ENCODE measurements at places on chromosomes 2 and 18.

DNA sequence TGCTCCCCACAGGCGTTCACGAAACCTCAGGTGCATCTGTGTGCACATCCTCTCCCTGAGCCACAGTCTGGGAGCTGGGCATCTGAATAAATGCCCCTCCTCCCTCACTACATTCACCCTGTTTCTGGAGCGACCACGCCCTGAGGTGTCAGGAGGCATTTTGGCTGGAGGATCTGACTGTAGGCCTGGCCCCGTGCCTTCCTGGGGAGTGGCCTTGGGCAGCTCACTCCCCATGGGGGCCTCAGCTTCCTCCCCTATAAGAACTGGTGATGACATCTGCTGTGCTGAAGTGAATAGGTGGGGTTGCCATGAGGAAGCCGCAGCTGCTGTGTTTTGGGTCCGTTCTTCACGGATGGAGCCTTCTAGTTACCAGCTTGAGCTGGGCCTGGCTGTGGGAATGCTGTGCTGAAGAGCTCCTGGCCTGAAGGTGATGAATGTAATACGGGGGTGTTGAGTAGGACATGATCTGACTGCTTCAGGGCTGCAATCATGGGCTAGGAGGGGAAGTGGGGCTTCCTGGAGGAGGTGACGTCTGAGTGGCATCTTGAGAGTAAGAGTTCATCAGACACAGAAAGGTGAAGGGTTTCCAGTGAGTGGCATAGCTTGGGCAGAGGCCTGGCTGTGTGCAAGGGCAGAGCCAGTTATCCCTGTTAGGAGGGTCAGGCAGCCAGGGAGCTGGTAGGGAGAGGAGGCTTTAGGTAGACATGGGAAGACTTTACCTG is 58.2 kb downstream of the GLI2 start:
- DNase-seq, result no peak

DNA sequence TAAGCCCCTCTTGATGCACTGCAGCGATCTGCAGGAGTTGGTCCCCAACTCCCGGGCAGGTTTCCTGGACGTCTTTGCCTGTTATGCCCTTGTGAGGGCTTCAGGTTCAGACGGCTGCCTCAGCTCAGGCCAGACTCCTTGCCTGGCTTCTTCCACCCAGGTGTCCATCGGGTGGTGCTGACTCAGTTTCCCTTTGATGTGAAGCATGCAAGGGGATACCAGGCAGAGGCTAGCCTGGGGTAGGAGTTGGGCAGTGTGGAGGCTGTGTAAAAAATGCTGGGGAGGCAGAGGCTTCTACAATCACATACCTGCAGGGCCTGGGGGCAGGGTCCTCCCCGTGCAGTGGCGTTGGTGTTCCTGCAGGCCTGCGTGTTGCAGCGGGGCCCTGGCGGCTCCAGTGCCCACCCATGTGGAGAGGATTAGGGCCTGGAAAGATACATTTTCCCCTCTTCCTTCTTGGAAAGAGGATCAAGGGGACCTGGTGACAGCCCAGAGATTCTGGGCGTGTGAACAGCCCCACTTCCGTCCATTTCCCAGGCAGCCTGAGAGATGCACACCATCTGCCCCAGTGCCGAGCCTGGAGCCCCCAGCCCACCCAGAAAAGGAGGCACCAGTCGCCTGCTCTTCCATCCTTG is 338.3 kb downstream of the DYSF start:
- DNase-seq, result no peak

DNA sequence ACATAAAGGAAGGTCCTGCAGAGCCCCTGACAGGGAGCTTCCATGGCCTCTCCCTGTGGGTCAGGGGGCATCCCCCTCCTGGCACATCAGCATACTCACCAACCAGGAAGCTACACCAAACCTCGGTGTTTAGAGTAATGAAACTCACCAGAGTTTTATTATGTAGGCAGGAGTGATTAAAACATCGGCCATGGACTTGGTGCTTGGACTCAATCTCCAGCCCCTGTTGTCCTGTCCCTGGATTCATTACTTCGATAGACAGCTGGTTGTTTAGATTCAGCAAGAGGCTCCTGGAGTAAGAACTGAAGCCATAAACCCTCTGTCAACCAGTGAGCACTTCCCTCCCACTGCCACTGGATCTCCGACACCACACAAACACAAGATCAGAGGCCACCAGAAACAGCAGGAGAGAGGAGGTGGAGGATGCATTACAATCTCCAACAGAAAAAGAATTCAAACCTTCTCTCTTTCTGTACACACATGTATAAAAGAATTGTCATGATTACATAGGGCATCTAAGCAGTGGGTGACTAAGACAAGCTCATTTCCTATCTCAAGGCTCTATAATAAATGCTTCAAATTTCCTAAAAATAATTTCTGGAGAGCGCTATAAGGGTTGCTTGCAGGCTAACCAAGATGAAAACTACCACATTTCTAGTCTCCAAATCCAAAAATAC is 27.2 kb downstream of the TBC1D8 start:
- no peak for DNase-seq

- DNase-seq, result no peak
These were observed 117.0 kb downstream of the EHBP1 start for GRCh38 chr2:62822549-62822948.

- no peak for DNase-seq
These were observed 23.4 kb downstream of the SNTG2 start for GRCh38 chr2:974054-974453.

GRCh38 chr2:3222636-3223035 is 155.0 kb downstream of the EIPR1 start:
- no peak for DNase-seq

GRCh38 chr2:216031960-216032689 is 18.8 kb upstream of the MREG start:
- DNase-seq, result no peak

DNA sequence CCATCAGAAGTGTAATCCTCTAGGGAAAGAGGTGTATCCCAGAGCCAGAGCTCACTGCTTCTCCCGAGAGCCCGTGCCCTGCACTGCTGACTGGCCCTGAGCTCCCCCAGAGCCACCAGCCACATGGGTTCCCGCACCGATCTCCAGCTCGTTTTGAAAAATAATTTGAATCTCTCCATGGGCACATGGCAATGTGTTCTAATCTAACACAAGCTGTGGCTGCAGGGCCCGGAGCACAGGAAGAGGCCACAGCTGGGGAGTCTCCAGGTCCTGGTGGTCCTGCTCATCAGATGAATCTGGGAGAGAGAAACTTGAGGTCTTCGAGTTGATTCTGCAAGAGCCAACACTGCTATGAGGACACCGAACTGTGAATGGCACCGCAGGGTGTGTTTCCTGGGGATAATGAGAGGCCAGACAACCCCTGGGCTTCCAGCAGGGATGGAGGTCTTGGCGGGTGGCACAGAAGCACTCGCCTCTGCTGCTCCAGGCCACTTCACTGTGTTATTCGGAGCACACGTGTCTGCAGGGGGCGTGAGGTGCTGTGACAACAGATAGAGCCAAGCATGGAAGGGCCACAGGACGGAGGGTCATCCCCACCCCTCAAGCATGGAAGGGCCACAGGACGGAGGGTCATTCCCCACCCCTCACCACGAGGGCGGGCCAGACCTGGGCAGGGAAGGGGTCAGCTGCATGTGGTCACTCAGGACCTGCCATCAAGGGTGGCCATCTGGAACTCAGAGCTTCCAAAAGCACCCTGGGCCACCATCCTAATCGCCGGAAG is 196.8 kb downstream of the NDUFA10 start:
- DNase-seq, result no peak

DNA sequence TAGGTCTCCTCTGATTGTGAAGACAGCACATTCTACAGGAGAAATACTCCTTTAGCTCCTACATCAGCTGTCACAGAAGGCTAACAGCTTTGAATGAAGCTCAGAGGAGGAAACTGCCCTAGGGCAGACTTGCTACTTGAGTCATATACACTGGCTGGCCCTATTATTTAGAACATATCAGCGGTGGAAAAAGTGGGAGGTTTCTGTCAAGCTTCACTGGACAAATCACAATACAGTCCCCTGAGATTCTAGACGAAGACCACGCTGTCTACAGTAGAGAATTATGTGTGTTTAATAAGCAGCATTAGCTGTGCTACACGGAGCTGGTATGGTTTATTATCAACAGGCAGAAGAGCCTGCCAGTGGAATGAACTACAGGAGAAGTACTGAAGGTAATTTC is 230.9 kb upstream of the FSIP2 start:
- DNase-seq, result no peak

- no peak for DNase-seq
These were observed 120.3 kb upstream of the LYPD1 start for GRCh38 chr2:132790207-132790785.

GRCh38 chr2:233433794-233434193 is 79.5 kb downstream of the DGKD start:
- DNase-seq, result no peak

GRCh38 chr18:46366751-46367376 is 262.7 kb downstream of the HAUS1 start:
- DNase-seq, result no peak

- DNase-seq, result no peak
These were observed 125.5 kb downstream of the KLHL29 start for GRCh38 chr2:23510471-23510870.

DNA sequence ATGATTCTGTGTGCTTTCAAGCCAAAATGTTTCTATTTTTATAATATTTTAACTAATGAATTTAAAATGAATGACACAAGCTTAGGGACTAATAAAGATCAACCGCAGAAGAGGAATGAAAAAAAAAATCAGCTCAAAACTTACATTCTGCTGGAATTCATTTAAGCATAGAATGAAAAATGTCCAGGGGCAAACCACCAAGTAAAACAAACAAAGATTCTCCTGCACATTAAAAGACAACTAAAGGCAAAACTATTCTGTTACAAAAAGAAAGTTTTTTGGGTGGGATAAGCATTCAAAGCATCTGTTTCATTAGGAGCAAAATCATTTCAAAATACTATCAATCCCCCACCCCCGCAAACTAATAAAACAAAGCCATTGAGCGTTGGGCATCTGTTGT is 99.3 kb upstream of the SOX11 start:
- DNase-seq, result no peak

DNA sequence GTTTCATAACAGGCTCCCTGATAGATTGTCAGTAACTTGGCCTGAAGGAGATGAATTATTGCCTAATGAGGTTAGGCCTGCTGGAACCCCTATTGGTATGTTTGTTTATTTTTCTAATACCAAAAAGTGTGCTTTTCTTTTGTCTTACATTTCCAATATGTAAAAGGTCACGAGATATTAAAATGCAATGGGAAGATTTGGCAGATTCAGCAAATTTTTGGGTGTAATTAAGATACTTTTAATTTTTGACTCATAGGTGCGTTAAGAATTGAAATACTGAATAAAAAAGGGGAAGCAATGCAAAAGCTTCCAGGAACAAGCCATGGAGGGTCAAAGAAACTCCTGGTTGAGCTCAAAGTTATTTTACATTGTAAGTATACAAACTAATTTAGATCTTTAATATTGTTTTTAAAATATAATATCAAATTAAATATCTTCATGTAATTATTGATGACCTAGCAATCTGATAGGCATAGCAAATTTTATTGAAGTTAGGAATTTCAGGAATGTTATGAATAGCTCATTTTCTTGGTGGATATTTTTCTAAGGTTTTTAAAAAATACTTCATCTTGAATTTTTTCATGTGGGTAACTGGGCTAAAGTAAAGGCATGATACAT is 52.1 kb downstream of the SMCHD1 start:
- DNase-seq, result no peak

- no peak for DNase-seq
These were observed 36.1 kb downstream of the TRPM8 start for GRCh38 chr2:233953087-233953801.

- no peak for DNase-seq
These were observed 3.7 kb downstream of the GPR17 start for GRCh38 chr2:127649684-127650040.

DNA sequence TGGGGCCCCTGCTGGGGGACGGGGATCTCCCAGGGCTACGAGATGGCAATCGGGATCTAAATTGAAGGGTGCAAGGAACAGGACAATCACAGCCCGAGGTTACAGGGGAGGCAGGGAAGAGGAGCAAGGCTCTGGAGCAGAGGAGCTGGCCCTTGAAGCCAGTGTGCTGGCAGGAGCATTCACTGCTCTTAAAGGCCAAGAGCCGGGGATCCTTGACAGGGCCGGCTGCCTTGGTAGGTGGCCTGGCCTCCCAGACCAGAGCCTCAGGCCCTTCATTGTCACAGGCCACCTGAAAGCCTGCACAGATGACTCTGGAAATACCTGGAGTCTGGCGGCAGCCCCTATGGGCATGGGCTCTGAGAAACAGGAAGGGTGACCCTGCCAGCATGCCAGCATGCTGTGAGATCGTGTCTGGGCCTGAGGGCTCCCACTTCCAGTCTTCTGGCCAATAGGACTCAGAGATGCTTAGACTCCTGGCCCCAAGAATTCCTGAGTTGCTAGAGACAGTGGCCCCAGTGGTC is 38.7 kb downstream of the PDIA6 start:
- no peak for DNase-seq

- no peak for DNase-seq
These were observed 627 bp downstream of the WIPF1 start for GRCh38 chr2:174597009-174597344.

DNA sequence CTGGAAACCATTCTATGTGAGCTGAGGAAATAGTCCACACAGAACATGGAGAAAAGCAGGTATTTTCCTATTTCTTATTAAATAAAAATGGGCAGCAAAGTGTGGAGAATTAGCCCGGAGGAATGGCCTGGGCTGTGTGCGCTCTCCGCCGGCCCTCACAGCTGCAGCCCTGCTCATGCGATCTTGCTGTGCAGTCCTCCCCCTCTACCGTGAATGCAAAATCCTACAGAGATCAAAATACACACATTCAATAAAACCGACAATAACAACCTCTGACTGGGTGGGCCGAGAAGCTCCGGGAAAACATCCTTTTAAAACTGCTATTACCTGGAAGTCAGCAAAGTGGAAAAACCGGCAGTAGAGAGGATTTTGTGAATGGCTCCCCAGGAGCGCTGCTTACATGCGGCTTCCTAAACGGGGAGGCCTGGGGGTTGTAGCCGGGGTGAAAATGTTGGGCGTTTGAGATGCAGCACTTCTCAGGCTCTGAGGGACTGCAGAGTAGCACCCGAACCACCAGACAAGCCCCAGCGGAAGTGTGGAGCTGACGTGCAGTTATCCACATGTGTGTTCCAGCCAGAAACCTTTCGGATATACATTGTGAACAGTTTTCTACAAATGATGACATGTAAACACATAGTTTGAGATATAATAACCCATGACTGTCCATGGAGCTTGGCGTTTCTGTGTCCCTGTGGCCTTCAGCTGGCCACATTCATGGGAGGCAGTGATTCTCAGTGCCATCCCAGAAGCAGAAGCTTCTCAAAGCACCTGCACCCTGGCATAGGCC is 94.2 kb upstream of the ALKAL2 start:
- DNase-seq, result no peak

DNA sequence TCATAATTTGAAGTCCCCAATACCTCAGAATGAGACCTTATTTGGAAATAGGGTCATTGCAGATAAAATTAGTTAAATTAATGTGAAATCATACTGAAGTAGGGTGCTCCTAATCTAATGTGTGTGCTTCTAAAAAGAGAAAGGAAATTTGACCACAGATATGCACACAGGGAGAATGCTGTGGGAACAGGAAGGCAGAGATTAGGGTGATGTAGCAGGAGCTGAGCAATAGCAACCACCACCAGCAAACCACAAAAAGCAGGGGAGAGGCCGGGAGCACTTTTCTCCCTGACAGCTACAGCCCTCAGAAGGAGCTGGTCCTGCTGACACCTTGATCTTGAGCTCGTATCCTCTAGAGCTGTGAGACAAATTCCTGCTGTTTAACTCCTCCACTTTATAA is 24.6 kb upstream of the SCG2 start:
- no peak for DNase-seq

- no peak for DNase-seq
These were observed 68.4 kb upstream of the CDCA7 start for GRCh38 chr2:173286153-173286809.

GRCh38 chr18:31243740-31244512 is 74.0 kb upstream of the DSG1 start:
- DNase-seq, result no peak
